ENCODE measurements at places on chromosomes 7 and 10.

GRCh38 chr7:117892821-117893220 lies 19.6 kb upstream of the CTTNBP2 start:
- no peak for DNase-seq

DNA sequence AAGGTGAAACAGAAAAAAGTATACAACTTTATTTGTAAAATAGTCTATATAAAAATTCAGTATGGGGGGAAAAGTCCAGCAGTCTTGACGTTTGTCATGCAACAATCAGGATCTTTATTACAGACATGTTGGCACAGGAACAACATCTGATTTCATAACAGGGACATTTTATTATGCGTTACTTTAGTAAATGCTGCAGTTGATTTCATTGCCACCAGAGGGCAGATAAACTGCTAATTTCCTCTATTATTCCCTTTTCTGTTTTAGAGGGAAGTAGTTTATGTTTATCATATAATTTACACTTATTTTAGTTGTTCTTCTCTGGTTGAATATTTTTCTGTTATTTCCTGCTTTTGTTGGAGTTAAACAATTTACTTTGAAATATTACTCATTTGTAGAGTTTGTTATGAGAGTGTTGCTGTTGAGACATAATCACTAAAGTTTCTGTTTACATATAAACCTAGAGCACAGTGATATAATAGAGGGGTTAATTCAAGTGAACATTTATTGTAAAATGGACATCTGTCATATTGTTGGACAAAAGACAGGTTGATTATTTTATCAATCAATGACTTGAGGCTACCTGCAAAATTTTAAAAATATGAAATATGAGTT lies 3.3 kb downstream of the PLXDC2 start:
- peak; percentile 73 for DNase-seq

DNA sequence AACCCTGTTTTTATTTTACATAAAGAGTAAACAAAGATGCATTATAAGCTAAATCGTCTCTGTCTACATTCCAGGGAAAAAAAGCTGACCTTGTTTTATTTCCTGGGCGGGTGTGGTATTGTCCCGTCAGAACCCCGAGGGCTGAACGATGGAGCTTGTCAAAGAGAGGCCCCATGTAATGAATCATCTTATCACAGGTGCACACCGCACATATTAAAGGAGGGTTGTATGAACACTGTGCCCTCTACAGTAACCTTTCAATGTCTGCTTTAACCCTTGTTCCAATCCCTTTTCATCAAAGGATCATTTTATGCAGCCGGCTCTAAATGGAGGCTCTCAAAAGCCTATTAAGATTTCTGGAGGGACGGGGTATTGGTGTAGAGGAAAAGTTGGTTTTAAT lies 158.5 kb upstream of the YAE1 start:
- DNase-seq, result no peak

- DNase-seq, result peak; percentile 20
These were observed 42.1 kb upstream of the PCDH15 start for GRCh38 chr10:54843085-54843646.

DNA sequence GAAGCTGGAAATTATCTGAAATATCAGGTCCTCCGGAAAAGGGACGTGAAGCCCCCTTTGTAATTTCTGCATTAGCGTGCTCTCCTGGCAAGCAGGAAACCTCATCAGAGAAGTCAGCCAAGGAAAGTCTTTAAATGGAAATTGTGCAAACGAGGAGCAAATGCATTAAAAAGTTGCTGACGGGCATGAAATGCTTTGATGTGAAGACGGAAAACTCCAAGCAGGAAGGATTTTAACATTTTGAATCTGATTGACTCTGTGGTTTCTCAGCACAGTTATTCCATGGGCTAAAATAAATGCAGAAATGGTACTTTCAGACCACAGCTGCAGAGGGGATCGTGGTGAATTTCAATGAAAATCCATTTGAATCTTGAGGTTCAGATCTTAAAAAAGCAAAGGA lies 167.8 kb downstream of the AHR start:
- no peak for DNase-seq

DNA sequence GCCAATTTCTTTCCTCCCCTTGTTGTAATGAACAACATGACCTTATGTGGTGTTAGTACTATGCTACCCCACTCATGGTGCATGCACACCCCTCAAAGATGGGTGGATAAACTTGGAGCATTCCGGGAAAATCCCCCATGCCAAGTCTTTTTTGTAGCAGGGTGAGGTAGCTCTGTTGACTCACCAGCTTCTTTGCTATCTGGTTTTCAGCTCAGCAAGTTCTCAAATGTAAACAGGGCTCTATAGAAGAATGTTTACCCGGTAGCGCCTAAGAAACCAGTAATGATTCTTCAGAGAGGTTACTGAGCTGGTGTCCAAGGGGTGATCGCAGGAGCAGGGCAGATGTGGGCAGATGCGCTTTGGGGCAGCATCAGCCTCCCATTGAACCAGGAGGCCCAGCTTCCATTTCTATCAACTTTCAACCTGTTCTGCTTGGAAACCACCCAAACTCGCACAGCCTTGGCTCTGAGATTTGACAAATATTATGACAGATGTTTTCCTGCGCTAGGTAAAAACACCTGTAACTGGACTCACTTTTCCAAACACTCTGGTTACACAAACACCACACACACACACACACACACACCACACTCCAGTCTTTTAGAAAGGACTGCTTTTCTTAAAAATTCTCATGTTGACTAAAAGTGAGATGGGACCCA lies 87.8 kb downstream of the ZRANB1 start:
- DNase-seq, result no peak

DNA sequence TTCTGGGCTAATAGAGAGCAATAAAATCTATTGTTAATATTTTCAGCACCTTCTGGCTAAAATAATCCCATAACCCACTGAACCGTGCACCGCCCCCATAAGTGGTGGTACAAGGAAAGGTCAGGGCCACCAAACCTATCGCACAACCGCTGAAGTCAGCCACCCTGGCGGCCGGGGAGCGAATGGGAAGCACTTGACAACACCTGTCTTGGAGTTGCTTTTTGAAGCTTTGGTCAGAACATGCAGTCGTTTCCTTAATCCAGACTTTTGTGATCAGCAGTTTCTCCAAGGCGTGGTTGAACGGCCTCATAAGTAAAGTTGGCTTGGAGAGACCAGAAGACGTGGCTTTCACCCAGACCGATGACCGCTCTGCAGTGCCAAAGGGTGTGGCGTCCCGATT lies 97.4 kb downstream of the DNAJB6 start:
- no peak for DNase-seq

DNA sequence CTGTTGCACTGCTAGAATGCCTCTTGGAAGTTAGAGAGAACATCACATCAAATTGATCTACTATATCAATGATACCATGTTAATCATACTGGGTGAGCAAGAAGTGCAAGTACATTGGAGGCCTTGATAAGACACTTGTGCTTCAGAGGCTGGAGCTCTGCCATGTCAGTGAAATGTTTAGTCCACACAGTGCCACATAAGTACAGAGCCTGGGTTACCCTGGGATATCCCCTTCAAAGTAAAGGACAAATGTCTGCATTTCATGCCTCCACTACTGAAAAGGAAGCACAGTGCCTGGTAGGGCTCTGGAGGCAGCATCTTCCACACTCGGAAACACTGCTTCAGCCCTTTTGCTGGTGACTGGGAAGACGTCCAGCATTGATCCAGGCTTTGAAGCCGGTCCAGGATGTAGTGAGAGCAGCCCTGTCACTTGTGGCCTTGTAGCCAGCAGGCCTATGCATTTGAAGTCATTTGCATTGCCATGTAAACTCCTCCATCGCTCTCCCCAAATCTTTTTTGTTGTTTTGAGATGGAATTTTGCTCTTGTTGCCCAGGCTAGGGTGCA lies 15.7 kb upstream of the STN1 start:
- peak; percentile 18 for DNase-seq

- DNase-seq, result no peak
These were observed 856.3 kb downstream of the XPNPEP1 start for GRCh38 chr10:109067031-109067430.

GRCh38 chr7:104956753-104957450 lies 57.1 kb upstream of the KMT2E start:
- no peak for DNase-seq

DNA sequence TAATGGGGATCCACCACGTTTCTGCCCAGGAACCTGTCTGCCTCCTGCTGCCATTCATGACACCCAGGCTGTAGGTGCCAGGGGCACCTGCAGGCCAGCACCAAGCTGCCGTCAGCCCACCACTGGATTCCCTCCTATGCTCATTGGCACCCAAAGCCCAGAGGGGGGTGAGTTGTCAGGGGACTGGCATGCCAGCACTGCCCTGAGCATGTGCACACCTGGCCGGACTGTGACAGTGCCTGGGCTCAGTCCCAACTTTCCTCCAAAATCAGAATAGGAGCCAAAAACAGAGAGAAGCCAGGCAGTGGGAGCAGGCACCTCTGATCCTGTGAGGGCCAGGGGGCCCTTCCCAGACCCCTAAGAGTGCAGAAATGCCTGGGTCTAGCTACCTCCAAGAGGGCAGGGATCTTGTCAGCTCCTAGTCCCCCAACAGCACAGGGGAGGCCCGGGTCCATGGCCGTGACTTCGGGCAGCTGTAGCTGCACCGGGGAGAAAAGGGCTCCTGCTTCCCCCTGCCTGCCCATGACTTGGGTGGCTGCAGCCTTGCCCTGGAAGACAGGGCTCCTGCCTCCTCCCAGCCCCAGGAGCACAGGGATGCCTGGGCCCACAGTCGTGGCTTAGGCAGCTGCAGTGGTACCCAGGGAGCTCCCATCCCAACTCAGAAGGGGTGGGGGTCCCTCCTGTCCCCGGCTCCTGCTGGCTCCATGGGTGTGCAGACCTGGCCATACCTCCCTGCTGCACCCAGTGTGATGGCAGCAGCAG lies 249.8 kb upstream of the DKK1 start:
- DNase-seq, result no peak
